ENCODE measurements at places on chromosomes 2 and 18. TPM values are rescaled to one million over a fixed set of nuclear protein-coding genes. Genes with fewer than 3 reads are reported as not detected.

NCKAP5 gene
- total RNA-seq = not detected

COA5 gene
- total RNA-seq = 37.5 TPM

FHOD3 gene
- total RNA-seq = 13.3 TPM

ADCYAP1 gene
- total RNA-seq = not detected

LRPPRC gene
- total RNA-seq = 133 TPM

AMER3 gene
- not detected for total RNA-seq

MAP3K19 gene
- not detected for total RNA-seq

EDAR gene
- total RNA-seq = not detected

SERPINB3 gene
- total RNA-seq = not detected

NT5DC4 gene
- 6.1 TPM for total RNA-seq

AFF3 gene
- total RNA-seq = not detected

LMAN2L gene
- 13.2 TPM for total RNA-seq

CIB4 gene
- total RNA-seq = not detected

INHBB gene
- 57.5 TPM for total RNA-seq

EVA1A gene
- 10.8 TPM for total RNA-seq

TRIM54 gene
- 8.2 TPM for total RNA-seq

PDCD1 gene
- not detected for total RNA-seq

IL37 gene
- total RNA-seq = 1.7 TPM

ANKRD29 gene
- total RNA-seq = 4.3 TPM

VWC2L gene
- total RNA-seq = not detected

ANTXR1 gene
- 36.1 TPM for total RNA-seq

UGT1A3 gene
- total RNA-seq = 67.1 TPM

STPG4 gene
- 6.5 TPM for total RNA-seq

ALPP gene
- total RNA-seq = 47.5 TPM

HNMT gene
- 16.6 TPM for total RNA-seq

GREB1L gene
- 6.0 TPM for total RNA-seq

LRRFIP1 gene
- 221 TPM for total RNA-seq

EFR3B gene
- not detected for total RNA-seq

POLE4 gene
- 74.4 TPM for total RNA-seq

C2orf66 gene
- not detected for total RNA-seq

TIGD1 gene
- total RNA-seq = 12.7 TPM

OR6B2 gene
- total RNA-seq = not detected

NYAP2 gene
- total RNA-seq = 0.30 TPM

TXNDC2 gene
- total RNA-seq = 0.11 TPM

FHL2 gene
- total RNA-seq = 109 TPM

MTLN gene
- total RNA-seq = 53.8 TPM

STARD6 gene
- total RNA-seq = not detected

TUBA4B gene
- not detected for total RNA-seq
